Thymus (tissue), 14 donors: ENCODE measurements at places on chromosomes 4 and X.

DNA sequence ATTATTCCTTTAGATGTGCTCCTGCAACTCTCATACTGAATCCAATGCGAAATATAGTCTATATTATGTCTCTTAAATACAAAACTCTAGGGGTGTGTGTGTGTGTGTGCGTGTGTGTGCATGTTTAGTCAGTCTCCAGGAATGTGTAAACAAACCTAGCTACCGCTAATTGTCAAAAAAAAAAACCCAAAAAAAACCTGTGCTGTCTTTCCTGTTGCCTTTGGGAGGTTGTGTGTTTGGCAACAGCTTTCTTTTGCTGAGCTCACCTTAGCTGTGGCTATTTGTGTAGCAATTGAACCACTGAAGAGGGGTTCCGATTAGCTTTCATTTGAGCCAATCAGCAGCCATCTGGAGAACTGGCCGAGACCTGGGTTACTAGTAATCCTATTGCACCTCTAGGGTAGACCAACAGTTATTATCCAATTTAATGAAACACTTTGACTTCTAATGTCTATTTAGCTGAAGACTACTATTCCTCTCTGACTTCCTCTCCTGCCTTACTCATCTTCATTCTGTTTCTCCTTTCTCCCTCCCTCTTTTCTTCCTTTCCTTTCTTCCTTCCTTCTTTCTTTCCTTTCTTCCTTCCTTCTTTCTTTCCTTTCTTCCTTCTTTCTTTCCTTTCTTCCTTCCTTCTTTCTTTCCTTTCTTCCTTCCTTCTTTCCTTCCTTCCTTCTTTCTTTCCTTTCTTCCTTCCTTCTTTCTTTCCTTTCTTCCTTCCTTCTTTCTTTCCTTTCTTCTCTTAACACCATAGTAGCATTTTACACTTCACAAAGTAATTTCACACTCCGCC is 471.1 kb downstream of the GBA3 start:
- DNase-seq, result no peak
- H3K27ac ChIP-seq, result no peak overlapping the region
- no peaks in the 10 kb centered on the region for H3K27me3 ChIP-seq
- no peaks in the 10 kb centered on the region for H3K4me1 ChIP-seq
- no peak overlapping the region for H3K4me3 ChIP-seq

DNA sequence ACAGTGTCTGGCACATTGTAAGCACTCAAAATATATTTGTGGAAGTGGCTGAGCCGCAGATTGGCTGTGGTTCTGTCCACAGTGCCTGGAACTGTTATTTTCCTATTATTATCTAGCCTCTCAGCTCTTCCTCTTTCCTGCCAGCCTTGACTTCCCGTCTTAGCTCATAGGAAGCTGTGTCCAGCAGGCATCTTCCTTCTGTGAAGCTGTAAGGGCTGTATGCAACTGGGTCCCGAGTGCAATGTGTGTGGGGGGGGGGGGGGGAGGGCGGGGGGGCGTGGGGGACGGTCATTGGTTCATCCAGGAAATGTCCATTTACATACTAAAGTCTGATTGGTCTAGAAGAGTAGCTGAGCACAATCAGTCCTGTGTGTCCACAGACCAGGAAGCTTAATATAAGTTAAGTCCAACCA is 210.7 kb downstream of the PDGFRA start:
- DNase-seq, result no peak
- no peak overlapping the region for H3K4me3 ChIP-seq
- no peak overlapping the region for H3K27ac ChIP-seq
- no peaks in the 10 kb centered on the region for H3K27me3 ChIP-seq
- no peaks in the 10 kb centered on the region for H3K4me1 ChIP-seq
- no peaks in the 10 kb centered on the region for H3K36me3 ChIP-seq

GRCh38 chrX:149571770-149572169 is 15.5 kb downstream of the MAGEA9B start:
- no peak overlapping the region for H3K27ac ChIP-seq
- H3K36me3 ChIP-seq, result no peaks in the 10 kb centered on the region
- no peaks in the 10 kb centered on the region for H3K27me3 ChIP-seq
- no peak overlapping the region for H3K4me3 ChIP-seq
- H3K4me1 ChIP-seq, result no peaks in the 10 kb centered on the region

- no peaks in the 10 kb centered on the region for H3K4me1 ChIP-seq
- no peaks in the 10 kb centered on the region for H3K36me3 ChIP-seq
- no peak overlapping the region for H3K27ac ChIP-seq
- H3K27me3 ChIP-seq, result no peaks in the 10 kb centered on the region
- no peak overlapping the region for H3K4me3 ChIP-seq
Measured at GRCh38 chrX:138020941-138021340, 455.0 kb downstream of the ZIC3 start.

DNA sequence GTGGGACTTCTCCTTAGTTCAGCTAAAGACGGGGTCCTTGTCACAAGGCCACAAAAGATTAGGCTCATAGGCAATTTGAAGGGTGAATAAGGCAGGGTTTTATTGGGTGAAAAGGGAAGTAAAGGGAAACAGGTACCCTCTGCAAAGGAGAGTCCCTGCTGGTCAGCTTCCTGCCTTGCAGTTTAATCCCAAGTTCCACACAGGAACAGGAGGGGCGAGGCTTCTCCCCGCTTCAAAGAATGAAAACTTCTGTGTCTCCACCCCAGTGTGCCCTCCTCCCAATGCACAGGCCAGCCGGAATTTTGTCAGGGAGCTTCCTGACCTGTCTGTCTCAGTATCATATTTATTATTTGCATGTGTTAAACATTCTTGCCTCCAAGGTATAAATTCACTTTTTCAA is 37.1 kb downstream of the ITM2A start:
- H3K27ac ChIP-seq, result no peak overlapping the region
- H3K27me3 ChIP-seq, result no peaks in the 10 kb centered on the region
- no peaks in the 10 kb centered on the region for H3K36me3 ChIP-seq
- H3K4me3 ChIP-seq, result no peak overlapping the region
- H3K4me1 ChIP-seq, result no peaks in the 10 kb centered on the region
